Cardiac atrium fibroblast (primary cell): ENCODE measurements at places on chromosomes 11 and 22. TPM values are rescaled to one million over a fixed set of nuclear protein-coding genes. Genes with fewer than 3 reads are reported as not detected.

The MGAT3 gene
- 1.8 and 3.2 TPM in 2 replicates for total RNA-seq

The OR6T1 gene
- total RNA-seq: not detected in 2 replicates

The ESAM gene
- total RNA-seq: 2.2 and 15.2 TPM in 2 replicates

The SCGB2A2 gene
- total RNA-seq: not detected in 2 replicates

The ASRGL1 gene
- total RNA-seq: 0.16 TPM in 1 of 2 replicates, not detected in the other

The EIF3D gene
- 209 and 259 TPM in 2 replicates for total RNA-seq

The ABCG4 gene
- under 0.01 TPM in 1 of 2 replicates, not detected in the other for total RNA-seq

The LMO1 gene
- not detected in 2 replicates for total RNA-seq

The GRK2 gene
- total RNA-seq: 38.7 and 58.7 TPM in 2 replicates

The RAB38 gene
- 0.18 and 3.1 TPM in 2 replicates for total RNA-seq

The APOA5 gene
- not detected in 2 replicates for total RNA-seq

The MFRP gene
- not detected in 2 replicates for total RNA-seq
